Cardiac muscle cell (in vitro differentiated cells and primary cell): ENCODE measurements at places on chromosomes 5 and 9.

- DNase-seq, result no peak
Observed at GRCh38 chr9:4313144-4313543, 13.3 kb upstream of the GLIS3 start.

DNA sequence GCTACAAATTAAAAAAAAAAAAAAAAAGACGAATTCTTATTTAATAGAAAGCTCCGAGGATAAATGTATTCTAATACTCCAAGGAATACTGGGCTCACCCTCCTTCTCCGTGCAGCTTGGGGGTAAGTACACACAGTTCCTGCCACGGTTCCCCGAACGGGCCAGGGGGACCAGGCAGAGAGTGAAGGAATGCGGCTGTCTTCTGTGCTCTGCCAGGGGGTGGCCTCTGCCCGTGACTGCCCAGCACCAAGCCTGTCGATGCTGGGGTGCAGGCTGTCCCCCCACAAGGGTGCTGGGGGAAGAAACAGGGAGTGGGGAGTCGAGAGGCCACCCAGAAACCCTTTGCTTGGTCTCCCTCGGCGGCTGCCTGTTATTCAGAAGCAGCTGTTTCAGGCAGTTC, 410.1 kb upstream of the IRX1 start:
- no peak for DNase-seq

- DNase-seq, result peak; percentile 3
Observed at GRCh38 chr9:15867988-15868387, 315.1 kb downstream of the CCDC171 start.

DNA sequence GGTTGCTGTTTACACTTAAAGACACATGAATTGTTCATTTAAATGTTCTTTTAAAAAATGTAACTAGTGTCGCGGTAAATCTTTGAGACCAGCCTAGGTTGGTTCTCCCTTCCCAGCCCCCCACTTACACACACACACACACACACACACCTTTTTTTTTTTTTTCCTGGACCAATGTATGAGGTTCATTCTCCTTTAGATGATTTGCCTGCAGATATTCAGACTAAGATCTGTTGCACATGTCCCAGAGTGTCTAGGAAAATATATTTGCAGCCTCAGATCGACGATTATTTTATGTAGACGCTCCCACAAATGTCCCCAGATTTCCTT, 4.4 kb upstream of the ELAVL2 start:
- DNase-seq, result no peak

DNA sequence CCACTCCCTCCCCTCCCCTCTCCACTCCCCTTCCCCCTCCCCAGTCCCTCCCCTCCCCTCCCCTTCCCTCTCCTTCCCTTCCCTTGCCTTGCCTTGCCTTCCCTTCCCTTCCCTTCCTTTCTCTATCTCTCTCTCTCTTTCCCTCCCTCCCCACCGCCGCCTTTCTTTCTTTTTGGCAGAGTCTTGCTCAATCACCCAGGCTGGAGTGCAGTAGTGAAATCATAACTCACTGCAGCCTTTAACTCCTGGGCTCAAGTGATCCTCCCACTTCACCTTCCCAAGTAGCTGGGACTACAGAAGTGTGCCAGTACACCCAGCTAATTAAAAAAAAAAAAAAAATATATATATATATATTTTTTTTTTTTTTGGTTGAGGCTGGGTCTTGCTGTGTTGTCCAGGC, 45.5 kb downstream of the IL31RA start:
- DNase-seq, result no peak

DNA sequence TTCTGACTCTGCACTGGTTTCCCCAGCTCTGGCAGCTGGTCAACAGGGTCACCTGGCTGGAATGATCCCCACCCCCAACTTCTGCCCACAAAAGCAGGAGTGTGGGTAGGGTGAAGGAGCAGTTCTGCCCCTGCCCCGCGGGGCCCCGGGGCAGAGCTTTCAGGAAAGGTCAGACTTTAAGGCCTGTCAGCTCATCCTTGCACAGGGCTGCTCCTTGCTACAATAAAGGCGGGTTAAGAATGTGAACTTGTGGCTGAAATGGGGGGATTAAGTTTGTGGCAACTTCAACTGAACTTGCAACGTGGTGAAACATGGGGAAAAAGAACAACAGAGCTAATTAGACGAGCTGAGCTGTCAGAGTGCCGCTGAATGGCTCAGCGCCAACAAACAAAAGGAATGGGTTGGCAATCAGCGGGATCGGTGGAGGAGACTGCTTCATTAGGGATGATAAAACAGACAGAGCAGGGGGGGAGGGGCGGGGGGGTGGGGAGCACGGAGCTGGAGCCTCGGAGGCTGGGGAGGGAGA, 50.8 kb downstream of the CRB2 start:
- DNase-seq, result no peak

- DNase-seq, result no peak
Observed at GRCh38 chr9:4295160-4295559, 4.7 kb downstream of the GLIS3 start.

DNA sequence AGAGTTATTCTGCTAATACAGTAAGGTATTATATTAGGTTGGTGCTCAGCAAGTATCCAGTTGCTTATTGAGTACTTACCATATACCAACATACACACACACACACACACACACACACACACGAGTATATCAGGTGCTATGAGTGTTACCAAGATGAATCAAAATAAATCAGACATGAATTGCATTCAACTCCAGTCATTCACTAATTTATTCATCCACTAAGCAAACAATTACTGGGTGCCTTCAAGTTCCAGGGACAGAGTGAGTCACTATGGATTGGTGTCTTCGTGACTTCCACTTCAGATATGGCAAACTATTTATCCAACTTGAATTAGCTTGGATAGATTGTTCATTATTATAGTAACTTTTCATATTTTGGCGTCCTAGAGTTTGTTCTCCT, 140.7 kb upstream of the SLC44A1 start:
- DNase-seq, result no peak

GRCh38 chr9:31140316-31140715, 1244.1 kb upstream of the ACO1 start:
- peak; percentile 22 for DNase-seq

GRCh38 chr5:140216478-140217074, 41.6 kb downstream of the CYSTM1 start:
- DNase-seq, result peak; percentile 37

DNA sequence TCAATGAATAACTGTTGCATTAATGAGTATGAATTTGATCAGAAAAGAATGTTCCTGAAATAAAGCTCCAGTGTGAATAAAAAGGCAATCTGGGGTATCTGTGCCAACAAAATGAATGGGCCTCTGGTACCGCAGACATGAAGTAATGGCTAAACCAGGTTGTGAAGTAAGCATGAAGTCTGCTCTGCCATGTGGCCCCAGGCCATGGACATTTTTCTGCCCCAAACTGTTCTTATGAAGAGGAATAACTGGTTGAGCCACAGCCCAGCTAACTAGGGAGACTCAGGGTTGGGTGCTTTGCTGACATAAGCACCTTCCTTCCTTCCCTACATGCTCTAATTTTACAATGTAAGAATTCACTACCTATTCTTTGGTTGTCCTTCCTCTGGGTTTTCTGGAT, 147.4 kb upstream of the LRRTM2 start:
- no peak for DNase-seq

GRCh38 chr5:108836492-108836891, 88.8 kb downstream of the FER start:
- DNase-seq, result no peak

- DNase-seq, result no peak
Observed at GRCh38 chr9:79152306-79152705, 419.5 kb upstream of the TLE4 start.

DNA sequence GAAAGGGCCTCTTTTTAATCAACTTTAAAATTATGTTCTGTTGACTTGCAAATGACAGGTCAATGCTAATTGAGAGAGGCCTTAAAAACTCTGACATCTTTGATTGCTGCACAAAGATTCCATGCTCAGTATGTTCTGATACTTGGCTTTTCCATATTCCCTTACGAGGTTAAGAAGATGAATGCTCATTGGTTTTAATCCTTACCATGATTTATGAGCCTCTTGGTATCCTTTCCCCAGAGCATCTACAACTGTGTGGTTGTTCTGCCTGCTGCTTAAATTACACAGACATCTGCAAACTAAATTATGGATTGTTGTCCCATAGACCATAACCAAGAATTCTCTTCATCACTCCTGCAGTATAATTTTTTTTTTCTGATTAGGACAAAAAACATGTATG, 352.6 kb downstream of the CDH12 start:
- DNase-seq, result no peak

- no peak for DNase-seq
Observed at GRCh38 chr9:106503759-106504158, 359.2 kb upstream of the ZNF462 start.

DNA sequence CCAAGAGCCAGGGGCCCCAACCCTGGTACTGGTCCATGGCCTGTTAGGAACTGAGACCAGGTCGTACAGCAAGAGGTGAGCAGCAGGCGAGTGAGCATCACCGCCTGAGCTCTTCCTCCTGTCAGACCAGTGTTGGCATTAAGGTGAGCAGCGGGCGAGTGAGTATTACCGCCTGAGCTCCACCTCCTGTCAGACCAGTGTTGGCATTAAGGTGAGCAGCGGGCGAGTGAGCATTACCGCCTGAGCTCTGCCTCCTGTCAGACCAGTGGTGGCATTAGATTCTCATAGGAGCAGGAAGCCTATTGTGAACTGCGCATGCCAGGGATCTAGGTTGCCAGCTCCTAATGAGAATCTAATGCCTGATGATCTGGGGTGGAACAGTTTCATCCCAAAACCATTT, 31.0 kb upstream of the UBE2QL1 start:
- DNase-seq, result no peak

GRCh38 chr5:134131578-134132350, 17.3 kb downstream of the TCF7 start:
- no peak for DNase-seq

DNA sequence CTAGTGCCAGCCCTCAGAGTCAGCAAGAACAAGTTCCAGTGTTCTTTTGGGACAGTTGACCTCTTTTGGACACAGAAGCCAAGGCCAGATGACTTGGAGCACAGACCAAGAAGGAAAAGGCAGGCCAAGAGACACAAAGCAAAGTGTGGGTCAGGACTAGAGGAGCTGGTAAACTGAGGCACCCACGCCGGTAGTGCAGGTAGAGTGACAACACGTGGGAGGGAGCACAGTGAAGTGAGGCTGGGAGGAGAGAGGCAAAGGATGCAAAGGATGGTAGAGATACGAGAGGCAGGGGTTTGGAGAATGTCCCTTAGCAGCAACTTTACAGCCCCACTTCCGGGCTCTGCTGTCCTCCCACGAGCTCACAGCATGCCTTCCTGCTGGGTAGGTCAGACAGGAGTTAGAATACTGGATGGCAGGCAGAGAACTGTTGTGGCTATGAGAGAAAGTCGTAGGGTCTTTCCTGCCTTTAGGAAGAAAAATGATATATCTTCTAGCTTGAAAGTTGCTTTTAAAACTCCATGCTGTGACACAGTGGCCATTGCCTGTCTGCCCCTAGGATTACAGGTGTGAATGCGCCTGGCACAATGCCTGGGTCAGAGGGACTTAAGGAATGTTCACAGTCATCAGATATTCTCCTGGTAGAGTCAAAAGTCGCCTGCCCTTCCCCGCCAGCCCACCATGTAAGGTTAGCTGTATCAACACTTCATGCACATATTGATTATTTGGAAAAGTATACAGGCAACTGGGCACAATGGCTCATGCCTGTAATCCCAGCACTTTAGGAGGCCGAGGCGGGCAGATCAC, 97.9 kb downstream of the PDE8B start:
- no peak for DNase-seq

DNA sequence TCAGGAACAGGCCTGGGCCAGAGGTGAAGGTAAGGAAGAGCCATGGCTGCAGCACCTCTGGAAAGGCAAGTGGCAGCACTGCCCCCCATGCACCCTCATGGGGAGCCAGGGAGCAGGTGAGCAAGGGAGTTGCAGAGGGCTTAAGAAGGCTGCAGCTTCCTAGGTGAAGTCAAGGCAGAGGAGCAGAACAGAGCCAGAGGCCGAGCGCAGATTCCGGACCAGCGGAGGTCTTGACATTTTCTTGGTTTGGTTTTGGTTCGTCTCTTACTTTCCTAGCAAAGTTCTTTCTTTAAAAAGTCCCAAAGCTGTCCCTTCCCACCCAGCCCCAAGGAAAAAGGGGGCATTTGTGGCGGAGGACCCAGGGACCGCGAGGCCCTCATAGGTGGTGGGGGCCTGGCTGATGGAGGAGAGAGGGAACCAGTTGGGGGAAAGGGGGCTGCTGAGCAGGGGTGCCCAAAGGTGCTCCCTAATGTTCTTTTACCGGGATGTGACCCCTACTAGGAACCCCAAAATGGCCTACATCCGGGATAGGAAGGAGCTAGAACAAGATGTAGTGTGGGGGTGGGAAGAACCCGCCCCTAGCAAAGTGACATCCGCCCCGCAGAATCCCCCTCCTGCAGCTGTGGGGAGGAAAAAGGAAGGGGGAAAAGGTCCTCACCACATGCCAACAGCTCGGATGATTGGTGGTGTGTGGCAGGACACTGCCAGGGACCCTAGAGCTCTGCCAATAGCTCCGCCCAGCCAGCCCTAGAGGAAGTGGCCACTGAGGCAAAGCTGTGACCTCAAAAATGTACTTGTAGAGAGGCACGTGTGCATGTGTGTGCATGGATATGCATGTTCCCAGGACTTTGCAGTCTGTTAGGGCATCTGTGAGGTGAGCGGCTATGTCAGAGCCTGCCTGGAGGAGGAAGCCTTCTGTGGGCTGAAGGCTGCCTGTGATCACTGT, 914 bp upstream of the CD72 start:
- no peak for DNase-seq

GRCh38 chr5:14901462-14902051, 30.0 kb upstream of the ANKH start:
- DNase-seq, result no peak

- DNase-seq, result no peak
Observed at GRCh38 chr9:114616684-114617520, 5.8 kb downstream of the TMEM268 start.

DNA sequence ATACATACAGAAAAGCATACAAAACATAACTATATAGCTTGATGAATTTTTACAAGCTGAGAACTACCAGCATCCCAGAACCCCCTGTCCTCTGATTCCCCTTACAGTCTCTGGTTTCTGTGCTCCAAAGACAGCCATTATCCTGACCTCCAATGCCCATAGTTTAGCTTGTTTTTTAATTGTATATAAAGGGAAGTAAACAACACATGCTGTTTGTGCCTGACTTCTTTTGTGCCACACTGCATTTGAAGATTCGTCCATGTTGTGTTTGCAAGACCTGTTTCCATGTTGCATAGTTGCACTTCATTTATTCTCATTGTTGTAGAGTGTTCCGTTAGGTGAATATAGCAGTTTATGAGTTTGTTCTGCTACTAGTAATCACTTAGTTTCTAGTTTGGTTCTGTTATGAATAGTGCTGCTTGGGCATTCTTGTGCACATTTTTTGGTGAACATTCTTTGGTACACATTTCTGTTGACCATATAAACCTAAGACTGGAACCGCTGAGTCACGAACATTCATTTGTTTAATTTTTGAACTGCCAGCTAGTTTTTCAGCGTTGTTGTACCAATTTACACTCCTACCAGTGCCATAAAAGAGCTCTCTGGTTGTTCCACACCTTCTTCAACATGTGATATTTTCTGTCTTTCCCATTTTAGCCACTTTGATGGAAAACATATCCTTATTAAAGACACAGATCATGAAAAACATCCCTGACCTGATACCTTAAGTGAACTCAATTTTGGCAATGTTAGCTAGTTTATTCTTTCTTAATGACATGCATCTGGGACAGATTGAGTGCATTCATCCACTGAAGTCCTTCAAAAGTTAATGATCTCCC, 78.1 kb upstream of the ANXA1 start:
- DNase-seq, result no peak

GRCh38 chr9:5592904-5593303, 36.0 kb upstream of the RIC1 start:
- no peak for DNase-seq

- no peak for DNase-seq
Observed at GRCh38 chr5:78905084-78905938, 79.8 kb downstream of the ARSB start.
